ENCODE measurements at places on chromosomes 7 and 10.

GRCh38 chr7:73977619-73978618 is 50.1 kb upstream of the ELN start:
- no peak for DNase-seq

- no peak for DNase-seq
These were observed 180.6 kb downstream of the PHTF2 start for GRCh38 chr7:77979219-77979618.

DNA sequence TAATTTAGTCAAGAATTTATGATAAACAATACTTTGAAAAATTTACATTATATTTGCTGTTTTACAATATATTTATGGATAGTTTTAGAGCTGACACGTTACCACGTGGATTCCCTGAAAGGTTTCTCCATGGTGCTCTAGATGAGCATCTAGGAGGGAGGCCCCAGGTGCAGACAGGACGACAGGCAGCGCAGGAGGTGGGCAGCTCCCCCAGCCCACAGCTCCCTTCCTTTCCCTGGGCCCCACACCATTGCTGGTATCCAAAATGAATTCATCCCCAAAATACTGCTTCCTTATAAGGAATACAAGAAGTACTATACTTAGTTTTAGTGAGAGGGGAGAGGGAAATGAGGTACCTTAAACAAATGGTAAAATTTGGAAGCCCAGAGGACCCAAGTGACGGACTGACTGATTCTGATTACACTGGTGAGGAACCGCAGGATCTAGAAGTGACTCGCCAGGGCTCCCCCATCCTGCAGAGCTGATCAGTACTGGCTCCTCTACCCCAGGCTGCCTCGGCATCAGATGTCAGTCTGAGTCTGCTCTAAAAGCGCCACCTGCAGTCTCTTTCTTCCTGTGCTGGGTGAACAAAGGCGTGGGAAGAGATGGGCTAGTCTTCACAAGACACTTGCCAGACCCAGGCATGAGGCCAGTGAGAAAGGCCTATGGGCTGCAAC is 89.2 kb downstream of the DLG5 start:
- peak; percentile 41 for DNase-seq

DNA sequence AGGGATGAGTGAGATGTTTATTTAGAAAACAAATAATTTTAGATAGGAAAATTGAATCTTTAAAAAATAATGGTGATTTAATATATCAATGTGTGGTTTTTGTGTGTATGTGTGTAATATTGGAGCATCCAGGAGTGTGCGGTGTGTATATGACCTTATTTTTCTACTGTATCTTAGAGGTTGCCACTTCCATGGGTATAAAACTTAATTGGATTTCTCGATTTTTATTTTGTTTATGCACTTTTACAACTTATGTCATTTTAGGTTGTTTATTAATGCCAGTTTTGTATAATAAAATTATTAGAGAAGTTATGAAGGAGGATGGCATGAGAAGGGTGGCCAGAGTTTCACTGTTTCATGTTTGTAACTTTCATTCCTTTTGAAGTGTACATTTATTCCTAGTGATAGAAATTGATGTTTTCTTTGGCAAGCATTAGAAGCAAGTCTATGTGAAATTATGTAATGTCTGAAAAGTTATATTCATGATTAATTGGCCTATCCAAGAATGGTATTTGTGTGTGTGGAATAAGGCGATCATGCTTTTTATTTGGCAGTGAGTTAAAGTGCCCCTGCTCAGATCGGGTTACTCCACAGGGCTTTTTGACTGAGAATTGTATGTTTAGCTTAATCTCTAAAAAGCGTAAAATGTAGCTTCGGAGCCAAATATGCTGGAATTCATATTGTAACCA is 110.3 kb downstream of the KAT6B start:
- DNase-seq, result no peak

DNA sequence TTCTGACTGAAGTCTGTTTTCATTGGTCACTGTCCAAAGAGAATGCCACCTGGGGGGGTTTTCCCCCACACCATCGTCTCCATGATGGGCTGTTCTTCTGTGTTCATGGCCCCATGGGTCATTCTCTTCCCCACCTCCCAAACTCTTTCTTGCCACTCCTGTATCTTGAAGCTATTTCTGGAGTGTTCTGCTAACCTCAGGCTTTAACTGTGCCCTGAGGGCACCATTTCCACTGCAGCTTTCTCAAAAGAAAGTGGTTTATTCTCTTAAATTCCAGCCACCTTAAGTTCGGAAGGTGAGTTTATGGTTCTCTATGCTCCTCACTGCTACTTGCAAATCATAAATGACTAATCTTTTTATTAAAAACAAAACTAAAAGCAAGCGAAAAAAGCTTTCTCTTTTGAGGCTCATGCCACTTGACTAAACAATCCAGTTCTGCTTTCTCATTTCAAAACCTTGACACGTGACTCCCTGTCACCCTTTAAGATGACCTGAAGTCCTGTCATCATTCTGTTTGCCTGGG is 7.4 kb upstream of the APBB1IP start:
- DNase-seq, result no peak

GRCh38 chr7:141664450-141664849 is 37.5 kb downstream of the DENND11 start:
- DNase-seq, result no peak

DNA sequence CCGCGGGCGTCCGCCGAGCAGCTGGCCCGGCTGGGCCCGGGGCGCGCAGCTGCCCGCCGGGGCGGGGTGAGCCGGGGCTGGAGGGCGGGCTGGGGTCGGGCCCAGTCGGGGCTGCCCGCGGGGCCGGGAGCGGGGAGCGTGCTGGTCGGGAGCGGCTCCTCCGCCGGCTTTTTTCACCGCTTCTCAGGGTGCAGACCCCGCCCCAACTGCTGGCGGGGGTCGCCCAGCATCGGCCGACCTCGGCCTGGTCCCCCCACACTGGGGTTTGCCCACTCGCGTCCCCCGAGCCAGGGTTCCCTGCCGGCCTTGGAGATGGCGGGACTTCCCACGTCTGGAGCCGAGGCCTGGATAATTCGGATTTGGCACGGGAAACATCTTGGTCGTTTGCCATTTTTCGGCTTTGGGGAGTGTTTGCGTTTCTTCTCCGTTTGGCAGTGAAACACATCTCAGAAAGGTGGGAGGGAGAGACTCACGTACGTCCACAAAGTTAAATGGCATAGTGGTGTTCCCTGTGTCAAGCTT is 432 bp downstream of the TMEM248 start:
- no peak for DNase-seq

DNA sequence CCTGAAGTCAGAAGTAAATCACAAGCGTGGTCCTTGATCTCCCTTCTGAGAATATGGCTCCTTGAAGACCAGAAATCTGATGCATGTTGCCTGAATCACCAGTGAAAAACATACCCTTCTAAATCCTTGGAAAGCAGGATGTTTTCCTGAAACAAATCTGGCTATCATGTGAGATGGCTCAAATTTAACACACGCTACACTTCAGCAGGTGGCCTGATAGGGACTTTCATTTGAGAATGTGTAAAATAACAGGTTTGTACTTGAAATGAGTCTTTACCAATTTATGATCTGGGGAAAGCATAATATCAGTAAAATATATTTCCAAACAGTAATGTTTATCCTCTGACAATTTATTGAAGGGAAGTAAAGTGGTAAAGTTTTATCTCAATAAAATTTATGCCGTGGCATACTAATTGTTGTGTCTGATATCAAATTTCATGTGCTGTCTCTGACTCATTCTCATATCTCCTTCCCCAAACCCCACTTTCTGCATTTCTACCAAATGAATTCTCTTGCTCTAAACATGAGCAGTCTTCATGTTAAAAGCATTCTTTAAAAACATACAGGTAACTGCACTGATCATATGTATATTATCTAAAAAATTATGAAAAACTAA is 17.4 kb downstream of the CYP3A4 start:
- DNase-seq, result no peak

DNA sequence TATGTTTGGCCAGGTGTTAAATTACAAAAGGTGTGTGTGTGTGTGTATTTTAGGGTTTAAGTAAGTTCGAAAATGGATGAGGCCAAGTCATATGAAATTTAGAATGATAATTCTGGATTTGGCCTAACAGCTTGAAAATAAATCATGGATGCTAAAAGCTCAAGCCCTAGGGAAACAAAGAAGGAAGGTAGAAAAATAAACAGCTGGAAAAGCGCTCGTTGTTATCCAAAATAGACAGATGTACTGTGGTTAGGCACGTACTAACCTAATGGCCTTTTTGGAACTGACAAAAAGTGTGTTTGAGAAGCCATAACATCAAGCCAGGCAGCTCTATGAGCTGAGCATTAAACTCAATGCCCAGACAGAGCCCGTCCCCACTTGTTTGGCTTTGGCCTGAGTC is 17.5 kb upstream of the PALS2 start:
- DNase-seq, result no peak

DNA sequence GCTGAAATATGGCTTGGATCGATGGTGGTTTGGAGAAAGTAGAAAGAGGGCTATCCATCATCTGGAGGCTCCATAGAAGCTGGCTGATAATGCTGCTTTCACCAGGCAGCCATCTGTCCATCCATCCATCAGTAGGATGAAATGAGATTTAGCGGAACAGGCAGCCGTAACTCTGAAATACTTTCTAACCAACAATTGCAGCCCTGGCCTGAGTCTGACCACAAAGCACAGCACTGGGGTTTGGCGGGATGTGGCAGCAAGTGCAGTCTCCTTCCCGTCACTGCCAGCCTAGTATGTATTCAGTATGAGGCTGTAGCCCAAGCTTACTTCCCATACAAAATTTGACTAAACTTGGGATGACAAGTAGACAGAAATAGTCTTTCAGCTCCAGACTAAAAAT is 38.0 kb downstream of the R3HCC1L start:
- no peak for DNase-seq

DNA sequence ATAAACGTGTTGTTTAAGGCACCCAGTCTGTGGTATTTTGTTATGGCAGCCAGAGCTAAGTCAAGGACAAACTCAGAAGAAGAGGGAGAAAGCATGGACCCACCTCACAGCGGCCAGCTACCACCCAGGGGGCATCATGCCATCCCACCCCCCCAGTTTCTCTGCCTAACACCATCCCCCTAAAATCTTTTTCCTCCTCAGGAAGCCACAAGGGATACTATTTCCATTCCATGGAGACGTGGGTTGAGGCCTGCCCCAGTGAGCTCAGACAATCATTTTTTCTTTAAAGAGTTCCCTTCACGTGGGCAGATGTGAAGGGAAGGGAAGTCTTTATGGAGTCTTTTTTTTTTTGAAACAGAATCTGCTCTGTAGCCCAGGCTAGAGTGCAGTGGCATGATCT is 131.8 kb downstream of the FGFR2 start:
- DNase-seq, result no peak

DNA sequence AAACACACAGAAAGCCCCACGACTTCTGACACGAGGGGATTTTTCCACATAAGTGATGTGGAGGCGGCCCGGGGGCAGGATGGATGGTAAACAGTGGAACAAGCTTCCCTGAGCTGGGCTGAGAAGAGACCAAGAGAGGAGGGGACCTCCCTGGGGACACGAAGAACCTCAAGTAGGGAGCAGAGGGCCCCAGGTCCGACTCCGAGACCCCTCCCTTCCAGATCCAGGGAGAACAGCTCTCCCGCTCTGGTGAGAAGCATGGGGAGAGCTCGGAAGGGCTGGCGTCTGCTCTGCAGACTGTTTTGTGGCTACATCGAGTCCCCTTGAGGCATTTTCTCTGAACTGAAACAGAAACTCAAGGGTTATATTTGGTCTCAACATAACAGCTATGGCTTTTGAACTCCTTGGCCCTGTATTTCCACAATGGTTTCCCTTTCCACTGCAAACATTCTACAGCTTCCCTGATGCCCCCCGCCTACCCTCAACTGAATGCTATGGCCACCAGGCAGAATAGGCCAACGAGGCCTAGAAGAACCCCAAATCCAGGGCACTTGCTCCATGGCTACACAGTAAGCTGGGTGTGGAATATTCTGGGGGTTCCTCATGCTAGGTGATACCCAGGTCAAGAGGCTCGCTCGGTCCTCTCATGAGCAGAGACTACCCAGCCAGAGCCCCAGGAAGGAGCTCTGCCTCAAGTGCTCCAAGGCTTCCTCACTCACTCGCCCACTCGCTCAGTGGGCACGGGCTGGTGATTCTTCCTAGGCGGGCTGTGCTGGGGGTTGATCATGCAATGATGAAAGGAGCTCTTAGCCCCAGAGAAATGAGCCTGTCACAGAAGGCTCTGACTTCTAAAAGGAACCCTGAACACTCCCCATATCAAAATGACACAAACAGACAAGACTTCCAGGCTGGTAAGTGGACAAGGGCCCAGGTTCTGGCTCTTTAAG is 47.5 kb downstream of the FAM53B start:
- no peak for DNase-seq

DNA sequence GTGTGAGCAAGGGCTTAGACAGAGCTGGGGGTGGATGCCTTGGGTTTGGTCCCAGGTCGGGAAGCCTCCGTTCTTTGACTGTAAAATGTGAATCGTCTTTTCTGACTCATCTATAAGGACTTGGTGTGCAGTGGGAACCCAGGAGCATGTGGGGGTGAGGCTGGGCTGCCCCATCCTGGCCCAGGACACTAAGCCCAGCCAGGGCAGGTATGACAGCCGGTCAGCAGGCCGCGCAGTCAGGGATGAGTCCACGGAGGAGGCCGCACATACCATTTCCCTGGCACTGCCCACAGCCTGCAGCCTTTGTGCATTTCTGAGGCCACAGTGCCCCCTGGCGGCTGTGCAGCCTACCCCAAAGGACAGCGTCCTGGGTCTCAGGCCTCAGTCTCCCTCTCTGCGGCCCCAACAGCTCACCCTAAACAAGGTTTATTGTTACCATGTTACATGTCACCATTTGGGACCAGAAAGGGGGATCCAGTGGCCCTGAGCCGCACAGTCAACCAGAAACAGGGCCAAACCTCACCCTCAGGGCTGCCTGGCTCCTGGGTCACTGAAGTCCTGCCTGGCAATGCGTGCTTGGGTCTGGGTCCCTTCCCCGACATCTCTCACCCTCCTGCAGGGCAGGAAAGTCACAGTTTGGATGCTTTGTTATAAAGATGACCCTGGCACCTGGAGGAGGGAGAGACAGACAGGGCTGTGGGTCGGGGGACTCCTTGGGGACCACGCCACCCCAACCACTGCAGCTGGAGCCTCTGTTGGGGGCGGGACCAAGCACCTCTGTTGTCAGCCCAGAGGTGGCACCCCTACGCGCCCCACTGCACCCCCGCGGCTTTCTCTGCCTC is 14.4 kb upstream of the SH2B2 start:
- DNase-seq, result peak; percentile 60

GRCh38 chr7:66301249-66301648 is 96.1 kb downstream of the TPST1 start:
- no peak for DNase-seq

DNA sequence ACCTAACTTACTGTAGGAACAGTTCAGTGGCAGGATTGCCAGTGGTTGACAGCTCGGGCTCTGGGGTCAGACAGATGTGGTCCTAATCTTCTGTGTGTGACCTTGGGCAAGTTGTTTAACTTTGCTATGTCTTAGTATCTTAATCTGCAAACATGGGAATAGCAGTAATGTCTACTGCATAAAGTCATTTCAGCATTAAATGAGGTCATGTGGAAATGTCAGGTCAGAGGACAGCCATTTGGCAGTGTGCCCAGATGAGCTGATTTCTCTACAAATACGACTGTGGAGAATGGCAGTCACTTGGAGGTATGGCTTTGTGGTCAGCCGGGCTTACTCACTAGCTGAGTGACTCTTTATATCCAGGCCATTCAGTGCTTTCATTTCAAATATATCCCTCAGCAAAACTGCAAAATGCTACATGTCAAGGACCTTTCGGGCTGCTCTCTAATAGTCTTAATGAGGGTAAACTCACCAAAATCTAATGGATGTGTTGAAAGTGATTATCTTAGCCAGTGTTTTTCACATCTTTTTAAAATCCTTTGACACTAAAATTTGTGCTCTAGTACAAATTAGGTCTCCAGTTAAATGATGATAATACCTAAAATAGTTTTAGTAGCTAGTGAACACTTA is 171.4 kb downstream of the ST7 start:
- DNase-seq, result no peak

- DNase-seq, result no peak
These were observed 167.5 kb upstream of the PODXL start for GRCh38 chr7:131723926-131724325.

Measured in stimulated activated CD4-positive, alpha-beta T cell treated with anti-CD3 and anti-CD28 coated beads, Interleukin-4, amount 100 ng/mL, for 4 hours (primary cell).